Left cardiac atrium (tissue), 4 donors: ENCODE measurements at places on chromosomes 5 and 9. TPM values are rescaled to one million over a fixed set of nuclear protein-coding genes. Genes with fewer than 3 reads are reported as not detected.

Gene AGXT2
- total RNA-seq: not detected

Gene PDCD1LG2
- total RNA-seq: 3.3 TPM

Gene ARL10
- total RNA-seq: 8.2 TPM

Gene BHMT2
- total RNA-seq: 21.5 TPM

Gene ACTBL2
- not detected for total RNA-seq

Gene REXO4
- total RNA-seq: 12.2 TPM

Gene FXN
- total RNA-seq: 27.7 TPM

Gene RNF183
- not detected for total RNA-seq

Gene SLC24A2
- not detected for total RNA-seq

Gene ST8SIA4
- 8.1 TPM for total RNA-seq

Gene HSD17B3
- total RNA-seq: 0.76 TPM

Gene UBE2B
- 146 TPM for total RNA-seq

Gene CARD6
- total RNA-seq: 10.6 TPM

Gene IFNA13
- total RNA-seq: not detected

Gene TXNDC8
- not detected for total RNA-seq
